ENCODE measurements at places on chromosomes 16 and 17.
A peak's percentile ranks its signal among the peaks of the same experiment; 100 is the strongest.

DNA sequence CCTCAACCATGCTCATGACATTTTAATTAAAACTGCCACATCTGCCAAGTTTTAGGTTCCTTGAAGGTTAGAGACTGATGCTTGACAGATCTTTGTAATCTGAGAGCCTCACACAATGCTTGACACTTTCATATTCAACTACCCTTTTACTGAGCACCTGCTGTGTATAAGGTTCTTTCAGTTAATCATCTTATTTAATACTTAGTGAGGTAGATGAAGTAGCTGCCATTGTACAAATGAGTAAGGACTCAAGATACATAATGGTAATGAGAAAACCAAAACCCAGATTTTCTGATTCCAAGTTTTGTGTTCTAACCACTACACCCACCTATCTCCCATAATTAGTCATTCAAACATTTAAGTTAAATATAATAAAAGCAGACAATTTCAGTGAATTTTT lies 35.4 kb upstream of the ARL6IP1 start:
- DNase-seq = no peak

GRCh38 chr16:60463986-60464385 lies 1572.3 kb downstream of the CDH8 start:
- DNase-seq = no peak

GRCh38 chr17:43608313-43608712 lies 53.4 kb downstream of the MEOX1 start:
- DNase-seq = peak; percentile 18

- DNase-seq = no peak
Measured at GRCh38 chr16:17370731-17371285, 100.0 kb downstream of the XYLT1 start.

GRCh38 chr17:56727876-56728617 lies 105.7 kb downstream of the C17orf67 start:
- DNase-seq = no peak

DNA sequence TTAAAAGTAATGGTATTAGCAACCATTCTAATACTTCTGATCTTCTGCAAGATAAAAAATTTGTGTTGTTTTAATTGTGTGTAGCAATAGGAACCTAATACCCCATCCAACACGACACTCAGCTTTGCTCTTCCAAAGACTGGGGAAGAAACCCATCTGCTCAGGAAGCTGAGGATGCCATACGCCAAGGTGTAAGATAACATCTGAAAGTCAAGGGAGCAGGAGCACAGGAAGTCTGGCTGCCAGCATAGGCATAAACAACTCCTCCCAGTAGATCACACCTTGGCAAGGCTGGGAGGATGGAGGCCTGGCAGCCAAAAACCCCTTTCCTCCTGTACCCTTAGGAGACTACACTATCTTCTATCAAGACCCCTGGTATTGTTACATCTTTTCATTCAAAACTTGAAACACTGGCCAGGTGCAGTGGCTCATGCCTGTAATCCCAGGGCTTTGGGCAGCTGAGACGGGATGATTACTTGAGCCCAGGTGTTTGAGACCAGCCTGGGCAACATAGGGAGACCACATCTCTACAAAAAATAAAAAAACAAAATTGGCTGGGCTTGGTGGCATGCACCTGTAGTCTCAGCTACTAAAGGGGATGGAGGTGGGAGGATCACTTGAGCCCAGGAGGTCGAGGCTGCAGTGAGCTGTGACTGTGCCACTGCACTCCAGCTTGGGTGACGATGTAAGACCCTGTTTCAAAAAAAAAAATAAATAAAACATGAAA lies 5.7 kb upstream of the SPHK1 start:
- no peak for DNase-seq

DNA sequence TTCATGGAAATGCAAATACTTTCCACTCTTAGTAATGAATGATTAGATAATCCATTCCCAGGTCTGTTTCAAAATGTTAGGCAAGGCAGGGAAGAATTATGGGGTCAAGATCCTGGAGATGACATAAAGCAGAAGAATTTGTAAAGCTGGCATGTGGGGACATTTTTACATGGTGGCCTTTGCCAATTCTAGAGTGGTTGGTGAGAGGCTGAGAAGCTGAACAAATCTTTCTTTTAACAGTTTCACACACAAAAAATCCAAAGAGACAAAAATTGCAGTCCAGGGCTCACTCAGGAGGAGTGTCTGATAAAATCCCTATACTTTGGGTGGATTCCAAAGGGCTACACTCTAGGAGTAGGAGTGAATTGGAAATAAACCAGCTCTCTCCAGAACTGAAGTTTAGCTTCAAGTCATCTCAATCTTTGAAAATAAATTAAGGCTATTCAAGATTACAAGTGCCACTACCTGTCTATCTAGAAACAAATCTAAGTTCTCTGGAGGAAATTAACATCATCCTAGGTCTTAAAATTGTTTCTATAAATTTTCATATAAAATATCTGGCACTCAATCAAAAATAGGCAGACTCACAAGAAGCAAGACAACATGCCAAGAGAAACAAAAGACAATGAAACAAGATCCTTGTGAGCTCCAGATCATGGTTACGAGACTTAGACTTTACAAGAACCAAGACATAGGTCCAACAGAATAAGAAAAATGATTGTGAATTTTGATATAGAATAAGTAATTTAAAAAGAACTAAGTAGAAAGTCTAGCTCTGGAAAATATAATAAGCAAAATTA lies 113.0 kb upstream of the AXIN2 start:
- DNase-seq = peak; percentile 64

- DNase-seq = no peak
Measured at GRCh38 chr16:89354325-89354724, 136.0 kb downstream of the ANKRD11 start.

DNA sequence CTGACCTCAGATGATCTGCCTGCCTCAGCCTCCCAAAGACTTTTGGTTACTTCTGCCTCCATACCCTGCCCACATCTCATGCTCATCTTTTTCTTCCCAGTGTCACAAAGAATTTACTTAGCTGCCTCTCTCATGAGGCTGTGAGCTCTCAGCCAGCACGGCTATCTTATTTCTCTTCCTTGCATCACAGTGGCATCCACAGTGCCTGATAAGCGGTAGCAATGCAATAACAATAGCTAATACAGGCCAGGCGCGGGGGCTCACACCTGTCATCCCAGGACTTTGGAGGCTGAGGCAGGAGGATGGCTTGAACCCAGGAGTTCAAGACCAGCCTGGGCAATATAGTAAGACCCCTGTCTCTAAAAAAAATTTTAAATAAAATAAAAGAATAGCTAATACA lies 15.5 kb upstream of the MARVELD3 start:
- no peak for DNase-seq

GRCh38 chr17:73718912-73719311 lies 74.7 kb upstream of the SDK2 start:
- no peak for DNase-seq

GRCh38 chr17:2929881-2930533 lies 133.4 kb downstream of the OR1D5 start:
- peak; percentile 33 for DNase-seq

GRCh38 chr16:68296291-68296690 lies 14.5 kb downstream of the SLC7A6OS start:
- no peak for DNase-seq

- DNase-seq = no peak
Measured at GRCh38 chr16:38941-39892, 14.2 kb downstream of the POLR3K start.

GRCh38 chr16:69691980-69692911 lies 34.1 kb downstream of the NQO1 start:
- DNase-seq = peak; percentile 69

DNA sequence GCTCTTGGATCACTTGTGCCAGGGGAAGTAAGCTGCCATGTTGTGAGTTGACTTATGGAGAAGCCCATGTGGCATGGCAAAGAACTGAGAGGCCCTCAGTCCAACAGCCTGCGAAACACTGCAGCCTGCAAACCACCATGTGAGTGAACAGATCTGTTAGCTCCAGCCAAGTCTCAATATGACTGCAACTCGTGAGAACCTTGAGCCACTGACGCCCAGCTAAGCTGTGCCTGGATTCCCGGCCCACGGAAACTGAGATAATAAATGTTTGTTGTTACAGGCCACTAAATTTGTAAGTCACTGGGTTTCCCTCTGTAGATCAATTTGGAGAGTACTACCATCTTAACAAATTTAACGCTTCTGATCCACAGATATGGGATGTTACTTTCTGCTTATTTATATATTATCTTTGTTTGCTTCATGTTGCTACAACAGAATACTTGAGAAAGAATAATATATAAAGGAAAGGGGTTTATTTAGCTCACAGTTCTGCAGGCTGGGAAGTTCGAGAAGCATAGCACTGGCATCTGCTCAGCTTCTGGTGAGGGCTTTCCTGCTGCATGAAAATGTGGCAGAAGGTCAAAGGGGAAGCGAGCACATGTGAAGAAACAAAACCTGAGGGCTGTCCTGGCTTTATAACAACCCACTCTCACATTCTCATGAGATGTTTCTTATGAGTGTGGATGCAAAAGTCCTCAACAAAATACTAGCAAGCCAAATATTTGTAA lies 29.4 kb upstream of the ATP2A3 start:
- DNase-seq = peak; percentile 66

DNA sequence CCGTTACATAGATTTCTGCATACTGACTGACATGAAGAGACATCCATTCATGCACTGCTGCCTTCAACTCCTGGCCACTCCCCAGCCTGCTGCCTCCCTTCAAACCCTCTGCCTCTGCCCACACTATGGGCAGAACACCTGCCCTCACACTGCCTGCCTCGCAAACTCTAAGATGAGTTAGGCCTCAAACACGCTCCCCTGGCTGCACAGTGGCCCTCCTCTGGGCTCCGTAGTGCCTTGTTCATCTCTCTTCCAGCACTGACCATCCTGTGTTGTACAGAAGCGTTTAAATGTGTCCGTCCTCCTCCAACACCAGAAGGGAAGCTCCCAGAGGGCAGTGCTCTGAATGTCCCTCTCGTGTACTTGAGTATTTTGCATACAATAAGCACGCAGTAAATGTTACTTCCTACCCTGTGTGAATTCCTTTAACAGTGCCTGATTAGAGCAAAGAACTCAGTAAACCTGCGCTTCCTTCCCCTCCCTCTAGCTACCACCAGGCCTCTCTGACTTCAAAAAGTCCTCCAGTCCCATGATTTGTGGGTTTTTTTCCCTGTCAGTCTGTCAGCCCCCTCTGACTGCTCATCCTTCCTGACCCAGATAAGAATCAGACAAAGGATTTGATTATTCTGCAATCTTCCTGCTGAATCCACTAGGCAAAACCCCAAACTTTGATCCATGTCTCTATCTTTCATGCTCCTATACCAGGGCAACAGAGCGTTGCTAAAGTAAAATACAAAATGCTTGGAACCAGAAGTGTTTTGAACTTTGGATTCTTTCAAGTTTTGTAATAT lies 3.9 kb downstream of the DHX33 start:
- DNase-seq = no peak

DNA sequence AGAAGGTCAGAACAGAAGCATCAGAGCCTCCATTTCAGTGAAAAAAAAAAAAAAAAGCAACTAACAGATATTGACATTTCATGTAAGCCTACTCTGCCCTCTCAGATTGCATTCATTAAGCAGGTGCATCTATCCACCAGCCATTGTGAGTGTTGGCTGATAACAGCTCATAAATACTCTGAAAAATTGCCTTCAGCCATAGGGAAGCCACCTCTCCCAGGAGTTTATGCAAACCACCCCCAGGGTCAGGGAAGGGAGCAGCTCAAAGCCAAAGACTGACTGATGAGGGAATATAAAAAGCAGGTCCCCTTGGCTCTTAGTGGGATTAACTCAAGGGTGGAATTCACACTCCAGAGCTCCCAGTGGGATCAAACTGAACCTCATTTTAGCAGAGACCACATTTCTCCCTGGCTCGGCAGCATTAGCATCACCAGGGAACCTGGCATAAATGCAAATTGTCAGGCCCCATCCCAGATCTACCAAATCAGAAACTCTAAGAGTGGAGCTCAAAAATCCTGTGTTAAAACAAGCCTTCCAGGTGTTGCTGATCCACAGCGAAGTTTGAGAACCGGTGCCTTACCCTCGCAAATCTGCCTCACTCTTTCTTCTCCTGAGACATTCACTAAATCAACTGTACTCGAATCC lies 14.2 kb downstream of the APOH start:
- DNase-seq = no peak

GRCh38 chr17:57285701-57286100 lies 29.4 kb downstream of the MSI2 start:
- no peak for DNase-seq

- DNase-seq = no peak
Measured at GRCh38 chr16:60077861-60078260, 1343.7 kb upstream of the GOT2 start.

DNA sequence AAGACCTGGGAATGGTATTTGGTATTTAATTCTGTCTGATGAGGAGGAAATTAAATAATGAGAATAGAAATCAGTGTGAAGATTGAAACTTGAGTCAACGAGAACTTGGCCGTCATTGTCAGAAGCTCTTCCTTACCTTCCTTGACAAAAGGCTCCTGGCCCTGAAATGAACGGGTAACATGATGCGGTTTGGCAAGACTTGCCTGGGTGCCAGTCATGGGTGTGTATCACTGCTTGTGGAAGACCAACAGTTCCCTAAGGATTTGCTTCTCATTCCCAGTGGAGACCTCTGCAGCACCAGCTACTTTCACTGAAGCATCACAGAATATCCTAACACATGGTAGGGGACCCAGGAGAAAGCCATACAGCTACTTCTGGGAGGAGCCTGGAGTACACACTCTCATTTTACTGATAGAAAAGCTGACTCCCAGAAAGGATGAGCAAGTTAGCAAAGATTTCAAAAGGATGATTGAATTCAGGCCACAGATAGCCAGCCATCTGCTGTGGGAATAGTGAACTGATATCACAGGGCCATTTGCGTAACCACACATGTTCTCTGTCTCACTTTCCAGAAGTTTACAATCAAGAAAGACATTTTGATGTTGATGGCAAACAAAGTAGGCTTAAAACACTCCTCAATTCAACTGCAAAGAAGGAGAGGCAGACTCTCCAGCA lies 258.1 kb upstream of the SALL1 start:
- DNase-seq = peak; percentile 44

DNA sequence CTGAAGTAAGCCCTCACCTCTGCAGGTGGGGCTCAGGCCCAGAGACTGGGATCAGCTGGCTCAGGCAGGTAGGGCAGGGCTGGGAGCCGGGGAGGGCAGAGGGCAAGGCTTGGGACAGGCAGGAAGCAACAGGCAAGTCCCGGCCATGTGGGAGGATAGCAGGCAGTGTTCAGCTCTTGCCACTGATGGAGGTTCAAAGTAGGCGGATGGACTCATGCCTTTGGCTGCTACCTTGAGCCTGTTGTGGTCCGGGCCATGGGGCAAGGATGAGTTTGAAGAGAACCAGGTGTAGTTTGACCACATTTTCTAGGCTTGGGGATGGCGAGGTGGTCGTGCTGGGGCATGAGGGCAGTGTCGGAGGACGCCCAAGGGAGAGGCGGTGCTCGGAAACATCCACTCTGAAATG lies 2.7 kb downstream of the PRCD start:
- no peak for DNase-seq

Measured in choroid plexus epithelial cell (primary cell).